ENCODE measurements at places on chromosomes 6 and 20.

DNA sequence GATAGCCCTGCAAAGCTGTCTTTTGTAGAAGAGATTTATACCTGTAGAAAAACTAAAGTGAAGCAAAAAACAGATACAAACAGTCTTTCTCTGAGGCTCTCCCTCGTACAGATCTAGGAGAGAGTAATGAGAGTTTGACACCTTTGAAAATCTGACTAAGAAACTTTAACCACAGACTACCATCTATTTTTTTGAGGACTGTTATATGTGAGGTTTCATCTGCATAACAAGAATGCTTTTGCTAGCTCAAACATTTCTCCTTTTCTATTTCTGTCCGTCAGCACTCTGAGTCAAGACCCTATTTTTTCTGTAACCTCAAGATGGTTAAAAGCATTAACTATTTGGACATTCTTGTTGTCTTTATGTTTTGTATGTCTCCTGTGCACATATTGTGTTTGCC, 193.0 kb downstream of the BTBD3 start:
- DNase-seq: peak; percentile 69

DNA sequence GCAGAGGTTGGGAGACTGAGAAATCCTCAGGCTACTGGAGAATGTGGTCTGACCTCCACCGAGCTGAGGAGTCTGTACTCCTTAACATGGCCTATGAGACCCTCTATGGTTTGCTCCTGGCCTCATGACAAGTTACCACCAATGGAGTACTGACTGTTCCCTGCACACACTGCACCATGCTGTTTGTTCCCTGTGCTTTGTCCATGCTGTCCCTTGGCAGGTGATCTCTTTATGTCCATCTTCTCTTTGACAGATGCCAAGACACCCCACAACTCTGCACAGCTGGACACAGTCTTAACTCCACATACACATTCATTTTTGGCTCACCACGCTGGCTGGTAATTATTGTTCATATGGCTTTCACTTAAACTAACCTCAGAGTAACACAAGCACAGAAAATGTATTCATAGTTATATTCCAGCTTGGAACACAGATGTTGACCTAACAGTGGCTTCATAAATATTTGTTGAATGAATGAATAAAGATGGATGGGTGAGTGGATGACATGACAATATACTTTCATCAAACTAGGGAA, 258.0 kb downstream of the ATXN1 start:
- no peak for DNase-seq

- DNase-seq: no peak
Observed at GRCh38 chr6:82372656-82373055, 9.0 kb downstream of the TPBG start.

- no peak for DNase-seq
Observed at GRCh38 chr6:1363298-1363697, 26.1 kb upstream of the FOXF2 start.

DNA sequence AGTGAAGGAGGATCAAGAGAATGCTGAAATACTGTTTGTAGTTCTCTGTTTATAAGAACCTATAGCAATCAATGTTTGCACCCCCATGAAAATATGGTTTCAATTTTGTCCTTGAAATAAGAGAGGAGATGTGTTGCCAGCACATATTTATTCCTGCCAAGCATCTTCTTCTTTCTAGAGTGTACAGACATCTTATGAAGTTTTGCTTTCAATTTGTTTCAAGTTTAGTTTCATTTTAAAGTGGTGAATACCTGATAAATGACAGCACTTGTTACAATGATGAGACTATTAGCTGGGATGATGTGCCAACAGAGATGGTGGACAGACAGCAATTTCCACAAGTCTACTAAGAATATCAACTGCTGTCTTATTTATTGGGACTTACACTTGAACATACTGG, 39.2 kb upstream of the CENPW start:
- no peak for DNase-seq

- peak; percentile 89 for DNase-seq
Observed at GRCh38 chr6:21873562-21873961, 280.0 kb downstream of the SOX4 start.
